ENCODE measurements at places on chromosomes 1 and 21.
A peak's percentile ranks its signal among the peaks of the same experiment; 100 is the strongest.

- DNase-seq = no peak
These were observed 6.3 kb upstream of the RC3H1 start for GRCh38 chr1:174028495-174028894.

- no peak for DNase-seq
These were observed 160.9 kb downstream of the GPATCH2 start for GRCh38 chr1:217469983-217470382.

DNA sequence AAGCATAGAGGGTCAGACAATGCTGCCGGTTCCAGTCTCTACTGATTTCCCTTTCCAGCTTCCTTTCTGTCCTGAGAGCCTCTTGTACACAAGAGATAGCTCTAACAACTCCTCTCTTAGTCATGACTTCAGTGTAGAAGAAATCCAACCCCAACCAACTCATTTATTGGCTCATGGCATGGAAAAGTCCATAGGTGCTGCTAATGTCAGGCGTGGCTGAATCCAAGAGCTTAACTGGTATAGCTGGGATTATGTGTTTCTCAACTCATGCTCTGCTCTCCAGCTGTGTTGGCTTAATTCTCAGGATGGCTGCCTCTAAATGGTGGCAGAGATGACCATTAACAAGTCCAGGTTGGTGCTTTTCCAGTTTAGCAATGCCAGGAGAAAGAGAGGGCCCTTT lies 12.4 kb upstream of the THRAP3 start:
- no peak for DNase-seq

DNA sequence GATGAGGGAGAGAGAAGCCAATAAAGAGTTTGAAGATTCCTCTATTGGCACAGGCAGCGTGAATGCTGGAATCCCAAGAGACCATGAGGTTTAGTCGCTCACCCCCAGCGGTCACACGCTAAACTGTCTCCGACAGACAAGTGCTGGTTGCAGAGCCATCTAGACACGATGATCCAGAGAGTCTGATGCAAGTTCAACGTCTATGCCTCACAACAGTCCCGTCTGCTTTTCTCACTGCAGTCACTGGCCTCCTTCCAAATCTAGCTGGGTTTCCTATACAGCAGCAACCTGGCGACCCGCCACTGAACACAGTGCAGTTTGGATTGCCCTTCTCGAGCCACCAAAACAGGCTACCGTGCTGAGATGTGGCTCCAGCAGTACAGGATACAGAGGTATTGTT lies 98.6 kb upstream of the KRTAP19-8 start:
- no peak for DNase-seq

GRCh38 chr1:211912038-211912437 lies 81.5 kb upstream of the LPGAT1 start:
- DNase-seq = no peak

- peak; percentile 76 for DNase-seq
These were observed 108.9 kb downstream of the LBR start for GRCh38 chr1:225318706-225319575.

DNA sequence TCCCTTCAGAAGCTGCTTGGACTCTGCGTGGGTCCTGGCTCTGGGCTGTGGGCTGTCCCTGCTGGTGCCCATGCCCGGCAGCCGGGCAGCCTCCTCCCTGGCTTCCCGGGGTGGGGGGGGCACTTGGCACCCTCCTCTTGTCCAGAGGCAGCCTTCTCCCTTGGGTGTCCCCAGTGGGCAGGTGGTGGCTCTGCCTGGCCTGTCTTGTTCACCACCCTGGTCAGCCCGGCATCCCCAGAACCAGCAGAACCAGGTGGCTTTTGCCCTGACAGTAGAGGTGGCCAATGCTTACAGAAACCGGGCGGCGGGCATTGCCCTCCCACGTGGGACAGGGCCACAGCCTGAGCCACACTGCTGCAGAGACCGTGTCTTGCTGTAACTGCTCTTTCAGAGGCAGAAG lies 38.0 kb downstream of the CFAP74 start:
- DNase-seq = no peak

- DNase-seq = peak; percentile 33
These were observed 68.4 kb downstream of the LUZP1 start for GRCh38 chr1:23100074-23100748.

GRCh38 chr1:202149566-202149965 lies 5.0 kb upstream of the ARL8A start:
- DNase-seq = no peak

- DNase-seq = no peak
These were observed 3.1 kb downstream of the CHML start for GRCh38 chr1:241637046-241637590.

GRCh38 chr1:215833941-215834729 lies 267.0 kb downstream of the KCTD3 start:
- no peak for DNase-seq

- peak; percentile 22 for DNase-seq
These were observed 1.3 kb downstream of the NEK7 start for GRCh38 chr1:198157847-198158725.

- DNase-seq = no peak
These were observed 30.6 kb downstream of the MORN1 start for GRCh38 chr1:2360588-2361364.

GRCh38 chr1:174239541-174239940 lies 80.2 kb downstream of the RABGAP1L start:
- no peak for DNase-seq
